NCI-H526 treated with DMSO at 0.1 percent for 48 hours (cell line): ENCODE measurements at places on chromosomes 1 and 21.
A peak's percentile ranks its signal among the peaks of the same experiment; 100 is the strongest.

DNA sequence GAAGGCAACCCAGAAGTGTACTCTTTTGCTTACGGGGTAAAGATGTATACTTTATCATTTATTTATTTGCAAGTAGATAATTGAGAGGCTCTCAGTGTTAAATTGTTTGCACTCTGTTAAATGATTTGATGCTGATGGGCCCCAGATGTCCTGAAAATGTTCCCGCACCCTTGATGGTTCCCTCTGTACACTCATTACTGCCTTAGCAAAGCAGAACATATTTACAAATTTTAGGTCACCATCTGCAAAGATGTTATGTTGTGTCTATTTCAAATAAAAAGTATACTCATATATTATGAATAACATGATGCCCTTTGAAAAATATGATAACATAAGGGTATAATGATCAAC, 240.5 kb upstream of the SNX7 start:
- no peak for DNase-seq

DNA sequence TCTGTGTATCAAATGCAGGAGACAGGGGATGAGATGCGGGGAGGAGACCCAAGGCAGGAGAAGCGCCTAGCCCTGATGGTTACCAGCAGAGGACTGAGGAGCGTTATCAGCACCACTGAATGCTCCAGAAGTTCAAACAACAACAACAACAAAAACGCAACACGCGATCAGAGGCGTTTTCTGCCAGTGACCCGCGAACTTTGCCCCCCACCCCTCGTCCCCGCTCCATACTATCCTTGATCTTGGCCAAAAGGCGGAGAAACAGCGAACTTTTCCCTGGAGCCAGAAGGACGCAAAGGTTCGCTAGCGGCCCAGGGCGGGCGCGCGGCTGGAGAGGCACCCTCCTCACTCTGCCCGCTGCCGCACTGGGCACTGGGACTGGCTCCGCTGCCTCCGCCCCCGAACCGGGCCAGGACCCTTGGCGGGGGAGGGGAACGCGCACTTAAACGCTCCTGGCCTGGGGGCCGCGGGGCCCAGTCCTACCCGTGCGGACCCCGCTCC, 699 bp downstream of the ECHDC2 start:
- DNase-seq: no peak

- no peak for DNase-seq
These were observed 18.8 kb upstream of the PKP1 start for GRCh38 chr1:201264554-201264953.

GRCh38 chr1:222910699-222911098, 95.9 kb downstream of the DISP1 start:
- no peak for DNase-seq

GRCh38 chr1:183454377-183454776, 17.9 kb upstream of the SMG7 start:
- DNase-seq: no peak

GRCh38 chr1:165954940-165955339, 127.5 kb downstream of the UCK2 start:
- no peak for DNase-seq

DNA sequence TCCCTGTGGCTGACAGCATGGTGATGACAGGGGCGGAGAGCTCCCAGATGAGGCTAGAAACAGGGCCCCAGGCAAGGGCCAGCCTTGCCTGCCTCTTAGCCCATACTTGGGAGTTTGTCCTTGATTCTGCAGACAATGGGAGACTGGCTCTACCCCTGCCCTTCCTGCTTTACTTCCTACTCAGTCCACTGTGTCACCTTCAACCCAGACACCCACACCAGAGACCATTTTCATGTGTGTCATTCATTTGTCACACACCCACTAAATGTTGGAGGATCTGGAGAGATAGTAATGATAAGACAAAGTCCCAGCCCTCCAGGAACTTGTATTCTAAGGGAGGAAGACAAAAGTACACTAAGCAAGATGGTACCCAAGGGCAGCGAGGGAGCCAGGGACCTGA, 43.7 kb downstream of the SYT6 start:
- DNase-seq: no peak

DNA sequence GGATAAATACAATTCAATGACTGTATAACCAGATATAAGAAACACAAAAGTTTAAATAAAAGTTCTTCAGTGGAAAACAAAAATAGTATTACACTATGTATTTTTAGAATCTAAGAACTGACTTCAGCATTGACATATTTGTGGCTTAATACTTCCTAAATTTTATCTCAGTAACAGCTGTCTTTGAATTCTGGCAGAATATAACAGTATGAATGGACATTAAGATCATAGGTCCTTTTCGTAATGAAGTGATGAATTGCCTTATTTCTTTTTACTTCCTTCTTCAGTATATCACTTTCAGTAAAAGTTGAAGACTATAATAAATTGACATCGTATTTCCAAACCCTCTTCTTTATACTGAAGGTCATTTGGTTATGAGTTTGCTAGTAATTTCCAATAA, 1030.0 kb downstream of the MRPL39 start:
- DNase-seq: no peak

DNA sequence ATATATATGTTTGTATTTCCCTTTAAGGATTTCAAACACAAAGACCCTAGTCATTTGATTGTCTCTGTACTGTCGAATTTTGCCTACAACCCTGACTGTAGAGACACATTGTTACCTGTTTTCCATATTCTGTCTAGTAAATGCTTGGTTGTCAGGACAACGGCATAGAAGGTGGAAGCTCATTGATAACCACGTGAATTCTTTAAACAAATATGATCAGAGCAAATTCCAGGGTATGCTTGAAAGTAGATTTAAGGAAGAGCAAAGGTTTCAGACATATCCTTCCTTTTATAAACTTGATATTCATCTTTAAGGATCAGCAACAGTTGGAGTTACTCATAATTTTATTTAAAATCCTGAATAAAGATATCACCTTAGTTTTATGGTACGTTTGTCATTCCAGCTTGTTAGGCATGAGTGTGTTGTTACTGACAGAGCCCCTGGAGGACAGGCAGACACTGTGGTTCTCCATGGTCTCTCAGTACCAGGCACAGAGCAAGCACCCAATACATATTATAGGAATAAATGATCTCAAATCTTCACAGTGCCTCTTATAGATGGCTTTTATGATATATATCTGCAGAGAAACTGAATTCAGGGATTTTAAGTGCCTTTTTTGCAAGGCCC, 203.2 kb downstream of the FGGY start:
- peak; percentile 91 for DNase-seq

- no peak for DNase-seq
These were observed 74.9 kb downstream of the RRAGC start for GRCh38 chr1:38784452-38785284.

DNA sequence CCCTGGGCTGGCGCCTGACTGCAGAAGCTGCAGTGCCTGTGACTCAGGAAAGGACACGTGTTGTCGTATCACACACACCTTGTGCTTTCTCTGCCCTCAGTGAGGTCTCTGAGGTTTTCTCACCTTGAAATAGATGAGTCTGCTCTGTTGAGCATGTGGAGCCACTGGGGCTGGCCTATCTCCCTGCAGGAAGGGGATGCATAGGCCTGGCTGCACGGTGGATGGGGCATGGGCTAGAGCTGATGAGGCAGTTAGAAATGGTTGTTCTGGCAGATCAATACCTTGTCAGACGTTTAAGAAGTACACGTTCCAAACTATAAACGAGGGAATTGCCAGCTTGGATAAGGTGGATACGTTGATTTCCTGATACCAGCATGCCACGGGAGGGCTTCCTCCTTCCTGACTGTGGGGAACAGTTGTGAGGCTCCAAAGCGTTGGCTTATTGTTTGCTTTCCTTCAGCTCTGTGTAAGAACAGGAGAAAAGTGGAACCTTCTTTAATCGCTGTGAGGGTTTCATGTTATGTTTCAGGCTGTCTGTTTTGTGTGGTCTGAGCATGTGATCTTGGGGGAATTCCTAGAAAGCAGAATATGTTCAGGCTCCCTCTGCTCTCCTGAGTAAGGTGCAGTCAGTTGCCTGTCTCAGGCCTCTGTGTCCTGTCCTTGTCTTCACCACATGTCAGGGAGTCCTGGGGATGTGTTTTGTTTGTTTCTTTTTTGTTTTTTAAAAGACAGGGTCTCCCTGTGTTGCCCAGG, 44.8 kb downstream of the PCNT start:
- DNase-seq: no peak

- no peak for DNase-seq
These were observed 131.5 kb downstream of the CNIH3 start for GRCh38 chr1:224747578-224747977.

DNA sequence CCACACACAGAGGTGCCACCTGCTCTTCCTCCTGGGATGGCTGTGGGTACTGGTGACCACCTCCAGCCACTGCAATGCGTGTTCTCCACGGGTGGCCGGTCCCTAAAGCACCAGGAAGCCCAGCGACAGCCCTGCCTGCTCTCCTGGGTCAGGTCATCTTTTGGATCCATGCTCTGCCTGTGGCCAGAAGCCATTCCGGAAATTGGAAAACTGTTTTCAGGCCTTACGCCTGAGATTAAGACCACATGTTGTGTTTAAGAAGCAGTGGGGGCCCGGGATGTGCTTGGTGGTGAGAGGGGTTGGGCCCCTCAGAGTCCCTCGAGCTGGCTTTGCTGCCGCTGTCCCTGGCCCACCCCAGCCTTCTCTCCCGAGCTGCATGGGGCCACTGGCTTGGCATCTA, 150.8 kb downstream of the PEX14 start:
- DNase-seq: no peak

- DNase-seq: peak; percentile 64
These were observed 504 bp downstream of the SCCPDH start for GRCh38 chr1:246724731-246725095.

DNA sequence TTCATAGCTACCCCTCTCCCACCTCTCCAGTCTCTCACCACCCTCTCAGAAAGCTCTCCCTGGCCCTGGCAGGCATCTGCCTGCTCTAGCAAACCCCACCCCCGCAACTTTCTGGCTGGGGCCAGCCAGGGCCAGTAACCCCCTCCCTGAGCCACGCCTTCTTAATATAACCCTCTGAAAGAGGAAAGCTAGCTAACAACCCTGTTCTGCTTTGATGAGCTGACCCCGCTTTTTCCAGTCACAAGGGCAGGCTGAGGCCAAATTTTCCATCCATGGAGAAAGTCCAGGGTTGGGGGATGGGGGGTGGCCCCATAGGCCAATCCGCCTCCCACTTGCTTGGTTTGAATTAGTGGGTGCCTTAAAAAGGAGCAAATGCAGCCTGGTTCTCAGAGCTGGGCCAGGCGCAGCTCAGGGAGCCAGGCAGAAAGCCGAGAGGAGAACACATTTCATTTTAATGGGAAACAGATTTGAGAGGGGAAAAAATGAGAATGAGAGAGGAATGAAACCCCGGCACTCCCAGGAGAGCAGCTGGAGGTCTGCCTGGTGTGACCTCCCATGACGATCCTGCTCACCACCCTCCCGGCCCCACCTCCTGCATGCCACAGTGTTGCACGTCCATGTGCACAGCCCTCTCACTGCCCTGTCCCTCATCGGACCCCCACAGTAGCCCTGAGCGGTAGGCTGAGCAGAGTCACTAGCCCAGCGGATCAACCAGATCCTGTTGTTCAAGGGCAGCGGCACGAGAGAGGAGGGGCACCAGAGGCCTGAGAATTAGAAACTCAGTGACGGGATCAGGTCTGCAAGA, 62.3 kb downstream of the OPTC start:
- peak; percentile 93 for DNase-seq

DNA sequence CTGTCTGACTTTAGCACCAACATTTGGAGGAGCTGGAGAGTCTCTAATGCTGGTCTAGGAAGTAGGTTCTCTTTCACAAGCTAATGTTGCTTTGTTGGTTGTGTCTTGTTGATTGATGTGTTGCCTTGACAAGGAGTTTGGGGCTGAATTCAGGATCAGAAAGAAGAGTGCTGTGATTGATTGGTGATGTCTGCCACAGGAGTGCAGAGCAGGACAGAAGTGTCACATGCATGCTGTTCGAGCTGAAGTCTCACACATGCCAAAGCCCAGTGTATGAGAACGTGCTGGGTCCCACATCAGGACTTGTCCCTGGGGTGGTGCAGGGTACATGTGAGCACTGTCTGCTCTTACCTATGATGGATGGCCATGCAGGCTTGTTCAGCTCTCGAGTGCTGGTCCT, 694.4 kb downstream of the MATN1 start:
- no peak for DNase-seq
